ENCODE measurements at places on chromosomes 7 and 10. TPM values are rescaled to one million over a fixed set of nuclear protein-coding genes. Genes with fewer than 3 reads are reported as not detected.

- no peak overlapping the region for H3K4me3 ChIP-seq
- H3K27ac ChIP-seq, result no peak overlapping the region
- H3K27me3 ChIP-seq, result no peaks in the 10 kb centered on the region
- H3K4me1 ChIP-seq, result no peaks in the 10 kb centered on the region
- no peaks in the 10 kb centered on the region for H3K36me3 ChIP-seq
- DNase-seq, result no peak
These were observed 134.3 kb downstream of the VIPR2 start for GRCh38 chr7:159010411-159010810.

The GIMAP8 gene
- total RNA-seq, result under 0.01 TPM

The GBX1 gene
- not detected for total RNA-seq

GRCh38 chr10:124117511-124117785, 24.1 kb upstream of the CHST15 start:
- no peaks in the 10 kb centered on the region for H3K27me3 ChIP-seq
- no peak overlapping the region for H3K4me3 ChIP-seq
- DNase-seq, result no peak
- no peak overlapping the region for H3K27ac ChIP-seq

DNA sequence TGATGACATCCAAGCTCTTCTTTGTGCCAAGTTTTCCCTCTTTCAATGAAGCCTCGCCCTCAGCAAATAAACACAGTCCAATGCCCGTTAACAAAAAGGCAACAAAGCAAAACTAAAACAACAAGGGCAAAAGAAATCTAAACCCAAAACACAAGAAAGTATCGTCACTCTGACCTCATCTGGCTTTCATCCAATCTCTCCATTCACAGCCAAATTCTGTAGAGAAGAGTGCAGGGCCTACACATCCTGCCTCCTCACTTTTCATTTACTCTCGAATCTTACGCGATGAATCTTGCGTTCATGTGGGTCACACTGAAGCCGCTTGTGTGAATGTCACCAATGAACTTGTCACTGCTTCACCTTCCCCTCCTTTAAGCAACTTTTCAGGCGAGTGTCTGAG, 15.9 kb upstream of the AKR1E2 start:
- peak; percentile 77 for DNase-seq
- peak overlapping the region; percentile 21 for H3K27ac ChIP-seq
- no peaks in the 10 kb centered on the region for H3K27me3 ChIP-seq
- H3K4me3 ChIP-seq, result no peak overlapping the region

The ADCYAP1R1 gene
- total RNA-seq, result not detected

The UCN3 gene
- not detected for total RNA-seq

DNA sequence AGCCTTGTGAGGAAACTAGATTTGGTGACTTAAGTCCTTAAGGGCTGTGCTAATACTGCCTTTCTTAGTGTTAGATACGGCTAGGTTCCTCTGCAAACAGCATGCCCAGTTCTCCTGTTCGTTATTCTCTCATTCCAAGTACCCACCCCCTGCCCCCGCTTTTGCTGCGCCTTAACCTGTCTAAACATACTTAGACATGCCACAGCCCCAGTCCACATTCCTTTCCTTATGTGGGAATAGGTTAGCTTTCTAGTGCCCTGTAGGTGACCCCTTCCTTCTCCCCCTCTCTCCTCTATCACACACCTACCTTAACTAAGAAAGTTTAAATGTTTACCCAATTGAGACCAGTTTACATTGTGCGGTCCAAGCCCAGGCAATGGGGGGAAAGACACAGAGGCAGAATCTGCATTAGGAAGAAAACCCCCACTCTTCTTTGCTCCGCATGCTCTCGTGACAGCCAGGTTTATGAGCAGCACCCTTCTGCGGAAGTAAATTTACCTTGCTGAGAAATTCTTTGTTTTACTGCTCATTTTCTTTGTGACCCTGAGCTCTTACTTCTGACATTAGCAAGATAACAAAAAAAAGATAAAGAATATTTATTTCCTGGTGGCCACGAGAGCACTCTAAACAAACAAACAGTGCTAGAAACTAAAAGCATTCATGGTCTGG, 48.8 kb downstream of the VIM start:
- no peaks in the 10 kb centered on the region for H3K27me3 ChIP-seq
- no peaks in the 10 kb centered on the region for H3K4me1 ChIP-seq
- no peaks in the 10 kb centered on the region for H3K36me3 ChIP-seq
- no peak overlapping the region for H3K4me3 ChIP-seq

DNA sequence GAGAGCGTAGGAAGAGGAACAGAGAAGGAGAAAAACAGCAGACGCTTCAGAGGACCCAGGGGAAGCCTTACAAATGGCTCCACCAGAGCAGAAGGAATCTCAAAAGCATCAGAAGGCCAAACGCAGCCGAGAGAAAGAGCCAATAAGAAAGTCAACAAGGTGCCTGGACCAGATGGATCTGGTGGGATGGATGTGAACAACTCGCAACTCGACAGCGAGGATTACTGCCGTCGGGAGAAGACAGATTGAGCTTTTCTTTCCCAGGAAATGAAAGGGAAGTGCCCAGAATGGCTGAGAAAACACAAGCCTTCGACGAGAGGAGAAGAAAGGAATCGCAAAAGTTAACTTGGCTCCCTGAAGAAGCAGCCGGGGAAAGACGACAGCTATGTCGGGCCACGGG, 132.8 kb upstream of the MGMT start:
- no peaks in the 10 kb centered on the region for H3K36me3 ChIP-seq
- no peaks in the 10 kb centered on the region for H3K4me1 ChIP-seq
- H3K27me3 ChIP-seq, result no peaks in the 10 kb centered on the region
- no peak for DNase-seq

The LRRC4 gene
- 0.33 TPM for total RNA-seq

DNA sequence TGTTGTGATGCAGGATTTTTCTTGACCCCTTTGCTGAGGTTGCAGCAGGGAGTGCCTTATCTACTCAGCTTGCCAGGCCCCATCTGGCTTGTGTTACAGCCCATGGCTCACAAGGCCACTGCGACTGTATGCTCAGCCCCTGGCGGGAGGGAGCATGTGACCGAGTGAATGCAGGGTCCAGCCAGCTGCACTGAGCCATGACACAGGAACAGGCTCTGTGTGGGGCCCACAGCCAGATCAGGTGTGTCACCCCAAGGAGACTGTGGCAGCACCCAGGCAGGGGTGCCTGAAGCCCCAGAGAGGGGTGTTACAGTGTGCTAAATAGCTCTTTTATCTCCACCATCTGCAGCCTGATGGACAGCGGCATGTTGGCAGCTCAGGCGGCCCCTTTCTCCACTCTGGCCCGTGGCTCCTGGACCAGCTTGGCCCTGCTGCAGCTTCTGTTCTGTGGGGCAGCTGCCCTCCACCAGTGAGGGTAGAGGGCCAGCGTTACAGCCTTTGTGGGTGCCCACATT, 2.6 kb upstream of the PCBD1 start:
- no peak overlapping the region for H3K27ac ChIP-seq
- no peaks in the 10 kb centered on the region for H3K36me3 ChIP-seq
- no peak overlapping the region for H3K4me3 ChIP-seq
- no peak for DNase-seq
- H3K27me3 ChIP-seq, result no peaks in the 10 kb centered on the region
- peaks cover 5% of the 10 kb centered on the region for H3K4me1 ChIP-seq

The ECHDC3 gene
- 16.2 TPM for total RNA-seq

GRCh38 chr10:133225707-133226191, 4.3 kb upstream of the UTF1 start:
- no peak for DNase-seq
- H3K27ac ChIP-seq, result no peak overlapping the region
- H3K4me1 ChIP-seq, result no peaks in the 10 kb centered on the region

The ARHGEF5 gene
- total RNA-seq, result 3.9 TPM

The PPP1R17 gene
- total RNA-seq, result not detected

The WAPL gene
- total RNA-seq, result 45.7 TPM

DNA sequence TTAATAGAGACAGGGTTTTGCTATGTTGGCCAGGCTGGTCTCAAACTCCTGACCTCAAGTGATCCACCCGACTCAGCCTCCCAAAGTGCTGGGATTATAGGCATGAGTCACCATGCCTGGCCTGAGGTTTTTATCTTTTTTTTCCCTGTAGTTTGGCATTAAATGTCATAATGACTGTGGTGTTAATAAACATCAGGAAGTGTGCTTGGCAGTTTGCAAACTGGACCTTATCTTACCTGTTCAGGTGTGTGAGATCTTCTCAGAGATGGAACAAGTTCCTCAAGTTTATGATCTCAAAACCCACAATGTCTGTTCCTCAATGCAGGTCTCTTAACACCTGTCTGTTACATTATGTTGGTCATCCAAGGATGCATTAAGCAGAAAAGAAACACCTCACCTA, 80.0 kb downstream of the ARID5B start:
- H3K4me1 ChIP-seq, result peaks cover 9% of the 10 kb centered on the region
- H3K36me3 ChIP-seq, result peaks cover 5% of the 10 kb centered on the region
- no peaks in the 10 kb centered on the region for H3K27me3 ChIP-seq

The RSPH10B gene
- 0.66 TPM for total RNA-seq

DNA sequence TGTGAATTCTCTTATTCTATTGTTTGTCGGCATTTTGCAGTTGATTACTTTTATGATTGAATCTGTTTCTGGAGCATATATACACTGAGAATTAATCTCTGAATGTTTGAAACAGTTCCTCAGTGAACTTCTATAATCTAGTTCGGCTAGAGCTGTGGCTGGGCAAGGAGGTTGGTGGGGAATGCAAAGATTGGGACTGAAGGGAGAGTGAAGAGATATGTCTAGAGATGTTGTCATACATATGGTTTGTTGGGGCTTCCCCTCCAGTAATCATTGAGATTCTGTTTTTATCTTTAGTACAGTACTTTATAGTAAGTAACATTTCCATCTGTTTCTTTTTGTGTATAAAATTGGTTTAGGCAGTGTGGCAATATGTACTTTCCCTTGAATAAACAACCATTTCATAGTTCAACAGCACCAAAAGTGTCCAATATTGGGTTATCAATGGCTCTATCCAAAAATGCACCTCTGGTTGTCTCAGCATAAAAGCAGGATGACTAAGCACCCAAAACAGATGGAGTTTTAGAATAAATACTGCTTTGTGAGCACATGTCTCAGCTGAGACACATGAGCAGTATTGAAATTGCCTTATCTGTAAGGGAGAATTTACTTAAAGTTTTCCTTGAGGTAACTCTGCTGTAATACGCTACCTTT, 36.7 kb downstream of the WAC start:
- H3K27me3 ChIP-seq, result no peaks in the 10 kb centered on the region
- H3K36me3 ChIP-seq, result peaks cover 2% of the 10 kb centered on the region
- H3K27ac ChIP-seq, result peak overlapping the region; percentile 22
- no peaks in the 10 kb centered on the region for H3K4me1 ChIP-seq
- DNase-seq, result peak; percentile 61

DNA sequence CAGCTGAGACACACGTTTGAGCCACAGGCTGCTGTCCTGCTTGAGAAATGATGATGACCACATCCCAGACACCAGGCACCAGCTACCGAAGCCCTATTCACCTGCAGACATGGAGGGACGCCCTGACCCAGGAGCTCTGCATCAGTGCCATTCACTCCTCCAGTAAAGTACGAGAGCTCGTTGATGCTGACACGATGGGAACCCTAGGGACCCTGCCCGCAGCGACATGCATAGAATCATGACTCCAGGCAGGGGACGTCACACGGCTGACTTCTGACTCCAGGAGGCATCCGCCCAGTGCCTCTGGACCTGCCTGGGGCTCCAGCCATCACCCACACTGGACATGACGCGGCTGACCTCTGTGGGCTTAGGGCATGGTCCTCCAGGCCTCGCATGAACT, 129.9 kb downstream of the ADARB2 start:
- no peak overlapping the region for H3K4me3 ChIP-seq
- no peak for DNase-seq
- H3K27ac ChIP-seq, result no peak overlapping the region
- H3K27me3 ChIP-seq, result no peaks in the 10 kb centered on the region
- H3K36me3 ChIP-seq, result no peaks in the 10 kb centered on the region

GRCh38 chr7:47528471-47528870, 53.4 kb downstream of the TNS3 start:
- no peak for DNase-seq
- no peak overlapping the region for H3K4me3 ChIP-seq
- H3K36me3 ChIP-seq, result peaks cover 10% of the 10 kb centered on the region
- no peak overlapping the region for H3K27ac ChIP-seq

DNA sequence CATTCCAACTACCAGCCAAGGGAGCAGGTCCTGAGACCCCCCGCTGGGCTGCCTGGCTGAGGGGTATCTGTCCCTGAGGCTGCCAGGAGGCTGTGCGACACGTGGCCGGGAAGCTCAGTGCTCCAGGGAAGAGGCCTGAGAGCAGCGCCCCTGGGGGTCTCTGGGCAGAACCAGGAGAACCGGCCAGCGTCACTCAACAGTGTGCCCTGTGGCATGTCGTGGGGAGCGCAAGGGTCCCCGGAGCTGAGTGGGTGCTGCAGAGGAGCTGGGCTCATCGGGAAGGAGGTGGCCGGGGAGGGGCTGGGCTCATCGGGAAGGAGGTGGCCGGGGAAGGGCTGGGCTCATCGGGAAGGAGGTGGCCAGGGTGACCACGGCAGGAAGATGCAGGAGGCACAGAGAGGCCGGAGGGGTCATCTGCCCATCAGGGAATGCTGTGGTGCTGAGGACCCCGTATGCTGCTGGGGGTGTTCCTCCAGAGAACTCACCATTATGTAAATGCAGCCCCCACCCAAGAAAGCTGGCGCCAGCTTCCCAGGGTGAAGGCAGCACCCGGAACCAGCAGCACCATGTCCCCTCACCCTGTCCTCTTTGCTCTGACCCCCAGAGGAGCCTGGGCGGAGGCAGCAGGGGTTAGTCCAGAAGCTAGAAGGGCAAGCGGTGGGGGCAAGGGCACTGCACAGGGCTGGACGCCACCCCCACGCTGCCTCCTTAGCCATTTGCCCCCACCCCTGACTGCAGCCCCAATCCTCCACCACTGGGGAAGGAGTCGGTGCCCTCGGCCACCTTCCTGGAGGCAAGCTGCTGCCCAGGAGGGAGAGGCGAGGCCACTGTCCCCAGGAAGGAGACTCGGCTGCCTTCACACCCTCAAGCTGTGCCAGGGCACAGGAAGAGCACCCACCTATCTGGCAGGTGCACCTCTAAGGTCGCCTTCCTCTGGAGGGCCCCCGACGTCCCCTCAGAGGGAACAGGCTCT, 33.3 kb downstream of the CALML3 start:
- no peaks in the 10 kb centered on the region for H3K27me3 ChIP-seq
- no peak for DNase-seq
- no peak overlapping the region for H3K27ac ChIP-seq
- H3K36me3 ChIP-seq, result no peaks in the 10 kb centered on the region
- no peak overlapping the region for H3K4me3 ChIP-seq

The RGR gene
- not detected for total RNA-seq
